Fibroblast of mammary gland (primary cell): ENCODE measurements at places on chromosomes 2 and 18.

DNA sequence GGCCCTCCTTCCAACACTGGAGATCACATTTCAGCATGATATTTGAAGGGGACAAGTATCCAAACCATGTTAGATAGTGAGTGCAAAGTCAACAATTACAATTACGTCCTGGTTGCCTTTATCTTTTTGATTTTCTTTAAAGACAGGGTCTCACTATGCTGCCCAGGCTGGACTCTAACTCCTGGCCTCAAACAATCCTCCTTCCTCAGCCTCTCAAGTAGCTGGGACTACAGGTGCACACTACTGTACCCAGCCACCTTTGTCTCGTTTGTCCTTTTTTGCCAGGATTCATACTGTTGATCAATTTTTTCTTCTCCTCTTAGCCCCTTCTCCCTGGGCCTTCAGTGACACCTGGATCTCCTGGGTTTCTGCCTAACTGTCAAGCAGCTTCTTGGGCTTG, 240.5 kb upstream of the FANCL start:
- DNase-seq: no peak

DNA sequence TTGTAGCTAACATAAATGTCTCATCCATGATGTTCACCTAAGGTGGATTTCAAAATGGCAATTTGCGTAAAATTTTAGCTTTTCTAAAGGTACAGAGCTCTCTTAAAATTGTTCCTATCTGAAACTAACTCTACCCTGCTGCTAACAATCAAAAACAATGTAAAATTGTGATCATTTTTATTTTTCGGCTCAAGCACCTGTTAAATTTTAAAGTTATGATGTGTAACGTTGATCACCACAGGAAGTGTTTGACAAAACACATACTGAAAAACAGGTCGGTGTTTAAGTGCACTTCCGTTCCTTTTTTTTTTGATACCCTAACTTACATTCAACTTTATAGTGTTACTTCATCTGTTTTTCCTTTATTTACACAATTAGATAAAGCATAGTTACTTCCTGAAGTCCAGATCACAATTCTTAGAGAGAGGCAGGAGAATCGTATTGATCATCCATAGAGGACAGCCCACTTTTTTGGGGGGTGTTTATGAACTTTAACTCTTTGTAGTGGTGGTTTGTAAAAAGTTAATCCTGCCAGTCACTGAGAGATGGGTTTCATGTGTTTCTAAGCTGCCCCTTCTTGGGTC, 6.0 kb upstream of the NCK2 start:
- DNase-seq: no peak

DNA sequence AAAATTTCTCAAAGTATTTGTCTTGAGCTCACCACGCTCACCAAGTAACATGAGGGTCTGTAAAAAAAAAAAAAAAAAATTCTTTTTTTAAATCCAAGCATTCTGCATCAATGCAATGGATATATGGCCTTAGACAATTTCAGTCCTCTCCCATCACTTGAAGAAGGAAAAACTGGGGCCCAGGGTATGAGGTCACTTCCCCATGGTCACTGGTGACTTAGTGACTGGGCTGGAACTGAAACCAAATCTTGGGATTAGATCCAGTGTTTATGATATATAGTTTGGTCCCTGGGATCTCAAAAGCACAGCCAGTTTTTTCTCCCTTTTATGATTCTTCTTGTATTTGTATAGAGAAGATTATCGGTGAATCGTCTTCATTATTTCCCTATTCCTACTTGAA, 477.9 kb upstream of the TNP1 start:
- DNase-seq: peak; percentile 22

- peak; percentile 66 for DNase-seq
These were observed 7.1 kb upstream of the KLF11 start for GRCh38 chr2:10036095-10036884.

DNA sequence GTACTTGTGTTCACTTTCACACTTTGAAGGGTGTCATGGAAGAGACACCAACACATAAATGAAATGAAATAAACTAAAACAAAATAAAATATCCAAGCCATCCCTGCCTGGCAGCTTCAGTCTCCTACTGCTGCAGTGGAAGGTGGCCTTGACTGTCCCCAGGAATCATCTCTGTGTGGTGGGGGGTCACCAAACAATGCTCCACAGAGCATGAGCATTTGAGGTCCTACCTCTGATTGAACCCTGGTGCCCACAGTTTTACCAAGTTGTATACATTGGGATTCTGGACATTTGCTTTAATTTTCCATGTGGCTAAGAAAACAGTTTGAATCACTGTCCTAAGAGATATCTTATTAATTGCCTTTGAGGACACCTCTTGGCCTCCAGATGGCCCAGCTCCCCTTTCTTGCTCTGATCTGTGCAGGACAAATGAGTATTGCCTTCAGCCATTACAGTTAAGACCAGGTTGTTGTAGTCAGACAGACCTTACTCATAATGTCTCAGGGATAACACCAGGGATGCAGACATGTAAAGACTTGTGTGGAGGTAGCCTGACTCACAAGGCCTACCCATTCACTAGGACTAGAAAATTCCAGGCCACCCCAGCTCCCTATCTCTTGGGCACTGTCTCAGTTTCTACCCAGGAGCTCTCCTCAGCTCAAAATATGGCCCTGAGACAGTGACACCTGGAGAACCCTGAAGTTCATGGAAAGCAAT, 195.0 kb downstream of the MYCN start:
- DNase-seq: no peak

DNA sequence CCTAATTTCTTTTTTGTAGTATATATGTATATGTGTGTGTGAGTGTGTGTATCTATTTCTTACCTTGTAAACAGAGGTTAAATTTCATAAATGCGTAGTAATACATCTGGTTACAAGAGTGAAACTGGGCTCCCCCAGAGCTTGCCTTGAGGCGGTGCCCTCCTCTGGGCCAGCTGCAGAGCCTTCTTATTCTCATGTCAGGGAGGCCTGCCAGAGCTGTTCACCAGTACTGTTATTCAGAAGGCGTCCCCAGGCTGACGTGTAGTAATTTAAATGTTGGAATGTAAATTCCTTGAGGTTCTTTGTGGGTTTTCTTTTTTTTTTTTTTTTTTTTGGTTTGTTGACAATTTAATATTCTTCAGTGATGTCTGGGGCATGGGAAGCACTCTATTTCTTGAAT, 11.2 kb downstream of the COPS8 start:
- DNase-seq: peak; percentile 95

DNA sequence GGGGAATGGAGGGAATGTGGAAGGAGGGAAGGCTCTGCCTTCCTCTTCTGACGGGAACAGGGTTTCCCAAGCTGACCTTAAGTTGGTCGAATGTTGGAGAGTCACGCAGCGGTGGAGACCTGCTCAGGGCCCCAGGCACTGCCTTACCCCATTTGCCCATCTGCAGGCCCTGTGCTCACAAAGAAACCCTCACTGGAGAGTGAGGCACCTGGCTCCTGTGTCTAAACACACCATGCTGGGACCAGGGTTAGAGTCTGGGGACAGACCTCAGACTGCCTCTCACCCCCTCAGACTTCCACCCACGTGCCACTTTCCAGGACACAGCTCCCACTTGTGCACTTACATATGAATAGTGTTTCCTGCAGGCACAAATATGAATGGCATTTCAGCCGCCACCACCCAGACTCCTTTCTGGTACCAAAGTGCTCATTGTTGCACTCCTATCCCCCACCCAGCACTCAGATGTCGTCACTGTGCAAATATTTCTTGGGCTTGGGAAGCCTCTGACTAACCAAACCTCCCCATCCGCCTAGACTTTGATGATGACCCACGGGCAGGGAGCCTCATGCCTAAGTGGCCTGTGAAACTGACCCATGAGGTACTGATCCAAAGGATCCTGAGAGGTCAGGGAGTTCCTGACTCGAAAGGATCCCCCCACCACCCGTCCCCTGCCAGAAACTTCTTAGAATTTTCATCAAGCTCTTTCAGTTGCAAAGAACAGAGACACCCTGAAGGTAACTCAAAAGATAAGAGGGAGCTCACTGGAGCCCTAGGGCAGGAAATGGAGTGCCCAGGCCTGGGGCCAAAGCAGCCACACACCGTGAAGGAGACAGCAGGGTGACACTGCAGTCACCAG, 78.3 kb downstream of the STPG4 start:
- peak; percentile 94 for DNase-seq

- no peak for DNase-seq
These were observed 226.0 kb upstream of the THSD7B start for GRCh38 chr2:136539355-136539754.
